ENCODE measurements at places on chromosomes 4 and X. TPM values are rescaled to one million over a fixed set of nuclear protein-coding genes. Genes with fewer than 3 reads are reported as not detected.

GRCh38 chr4:67080046-67080557 lies 465.2 kb downstream of the CENPC start:
- no peak for ATAC-seq

The CXCL11 gene
- total RNA-seq, result 0.24 TPM

The GASK1B gene
- total RNA-seq, result 3.5 TPM

The HSFX1 gene
- 0.32 TPM for total RNA-seq

DNA sequence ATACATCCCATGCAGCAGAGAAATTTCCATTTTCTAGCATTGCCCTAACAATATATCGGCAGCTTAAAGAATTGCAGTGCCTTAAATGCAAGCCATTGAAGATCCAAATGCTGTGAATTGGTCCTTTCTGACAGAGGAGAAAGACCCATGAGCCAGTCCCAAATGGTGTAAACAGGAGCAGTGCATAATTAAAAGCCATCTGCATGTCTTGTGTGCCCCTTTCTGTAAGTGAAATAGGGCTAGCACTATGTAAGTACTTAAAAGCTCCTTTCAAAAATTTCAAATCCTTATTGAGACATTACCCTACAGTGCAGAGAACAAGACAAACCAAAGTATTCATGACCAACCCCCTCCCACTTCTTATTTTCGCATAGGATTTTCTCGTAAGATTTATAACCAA lies 108.7 kb upstream of the LCORL start:
- no peak for ATAC-seq

- no peak for ATAC-seq
Measured at GRCh38 chr4:26356081-26356501, 35.3 kb downstream of the RBPJ start.

The MTMR8 gene
- total RNA-seq, result 2.1 TPM

DNA sequence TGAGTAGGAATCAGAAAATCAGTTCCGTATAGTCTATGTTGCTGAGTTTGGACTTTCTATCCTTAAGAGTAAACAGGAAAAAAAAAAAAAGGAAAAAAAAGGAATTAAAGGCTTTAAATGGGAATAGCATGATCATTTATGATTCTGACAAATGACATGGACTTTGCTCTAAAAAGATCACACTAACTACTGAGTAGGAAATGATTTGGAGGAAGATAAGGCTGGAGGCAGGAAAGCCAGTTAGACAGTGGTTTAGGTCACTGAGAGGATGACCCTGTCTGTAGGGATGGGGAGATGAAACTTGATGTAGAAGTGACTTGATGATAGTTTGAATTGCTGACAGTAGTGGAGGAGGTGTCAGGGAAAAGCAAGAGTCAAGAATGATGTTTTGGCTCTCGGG lies 9.2 kb upstream of the JADE1 start:
- no peak for ATAC-seq

GRCh38 chr4:87420276-87420830 lies 2.0 kb upstream of the NUDT9 start:
- ATAC-seq, result no peak

Measured in esophagus mucosa (tissue), 1 donor.